GM12878 (cell line): ENCODE measurements at places on chromosomes 11 and 22. TPM values are rescaled to one million over a fixed set of nuclear protein-coding genes. Genes with fewer than 3 reads are reported as not detected.

- DNase-seq: no peak
Measured at GRCh38 chr11:123578778-123579481, 75.5 kb downstream of the SCN3B start.

DNA sequence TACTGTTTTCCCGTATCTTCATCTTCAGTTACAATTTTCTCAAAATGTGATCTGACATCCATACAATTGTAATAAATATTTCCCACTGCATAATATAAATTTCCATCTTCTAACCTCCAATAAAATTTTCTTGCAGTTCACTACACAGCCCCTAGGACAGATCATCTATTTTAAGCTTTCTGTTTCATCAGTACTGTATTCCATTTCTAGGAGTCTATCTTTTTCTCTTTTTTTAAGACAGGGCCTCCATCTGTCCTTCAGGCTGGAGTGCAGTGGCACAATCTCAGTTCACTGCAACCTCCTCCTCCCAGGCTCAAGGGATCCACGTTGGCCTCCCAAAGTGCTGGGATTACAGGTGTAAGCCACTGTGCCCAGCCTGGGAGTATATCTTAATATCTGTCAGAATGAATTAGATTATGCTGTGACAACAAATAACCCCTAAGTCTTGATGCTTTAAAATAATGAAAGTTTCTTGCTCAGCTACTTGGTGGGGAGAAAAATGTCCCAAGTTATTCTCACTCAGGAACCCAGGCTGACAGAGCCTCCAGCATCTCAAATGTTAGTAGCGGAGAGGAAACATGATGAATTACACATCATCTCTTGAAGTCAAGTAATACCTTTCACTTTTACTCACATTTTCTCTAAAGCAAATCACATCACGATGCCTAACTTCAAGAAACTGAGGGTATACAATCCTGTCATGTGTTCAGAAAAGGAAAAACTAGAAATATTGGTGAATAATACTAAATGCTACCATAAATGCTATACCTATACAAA is 92.2 kb downstream of the BUD13 start:
- DNase-seq: no peak

CCDC87 gene
- total RNA-seq: 0.08 and 0.13 TPM in 2 replicates

NXPE4 gene
- not detected in 2 replicates for total RNA-seq

- no peak for DNase-seq
Measured at GRCh38 chr11:26188554-26188953, 143.4 kb upstream of the ANO3 start.

ZW10 gene
- total RNA-seq: 14.4 and 14.7 TPM in 2 replicates

DNA sequence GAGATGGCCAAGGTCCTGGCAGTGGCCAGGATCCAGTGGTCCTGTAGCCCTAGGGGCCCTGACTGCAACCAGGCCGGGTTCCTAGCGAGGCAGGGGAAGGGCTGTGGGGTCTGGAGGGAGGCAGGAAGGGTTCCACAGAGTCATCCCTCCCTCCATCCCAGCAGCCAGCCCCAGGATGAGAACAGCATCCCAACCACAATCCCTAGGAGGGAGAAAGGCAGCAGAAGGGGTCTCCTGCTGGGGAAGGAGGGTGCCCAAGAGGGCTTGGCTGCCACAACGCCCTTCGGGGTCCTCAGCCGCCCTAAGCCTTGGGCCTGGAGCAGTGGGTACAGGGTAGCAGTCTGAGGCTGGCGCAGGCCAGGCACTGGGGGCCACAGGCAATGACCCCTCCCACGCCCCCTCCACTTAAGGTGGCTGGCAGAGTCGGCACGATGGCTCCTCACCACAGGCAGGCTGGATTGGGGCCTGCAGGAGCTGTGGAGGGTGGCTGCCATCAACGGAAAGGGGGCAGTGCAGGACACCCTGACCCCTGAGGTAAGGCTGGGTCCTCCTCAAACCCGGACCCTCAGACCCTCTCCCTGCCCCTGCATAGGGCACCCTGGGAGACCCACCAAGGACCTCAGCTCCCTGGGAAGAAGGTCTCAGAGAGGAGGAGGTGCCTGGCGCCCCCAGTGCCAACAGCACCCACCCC is 7.2 kb downstream of the SLC22A12 start:
- DNase-seq: no peak

GRCh38 chr11:65861533-65862183 is 1.4 kb downstream of the MUS81 start:
- no peak for DNase-seq

DGAT2 gene
- total RNA-seq: 19.5 and 21.0 TPM in 2 replicates

SF3A1 gene
- total RNA-seq: 222 and 239 TPM in 2 replicates

CHCHD10 gene
- total RNA-seq: 237 and 241 TPM in 2 replicates

MAPK12 gene
- total RNA-seq: 34.0 and 38.9 TPM in 2 replicates

PRR5L gene
- 0.58 and 1.5 TPM in 2 replicates for total RNA-seq

DNA sequence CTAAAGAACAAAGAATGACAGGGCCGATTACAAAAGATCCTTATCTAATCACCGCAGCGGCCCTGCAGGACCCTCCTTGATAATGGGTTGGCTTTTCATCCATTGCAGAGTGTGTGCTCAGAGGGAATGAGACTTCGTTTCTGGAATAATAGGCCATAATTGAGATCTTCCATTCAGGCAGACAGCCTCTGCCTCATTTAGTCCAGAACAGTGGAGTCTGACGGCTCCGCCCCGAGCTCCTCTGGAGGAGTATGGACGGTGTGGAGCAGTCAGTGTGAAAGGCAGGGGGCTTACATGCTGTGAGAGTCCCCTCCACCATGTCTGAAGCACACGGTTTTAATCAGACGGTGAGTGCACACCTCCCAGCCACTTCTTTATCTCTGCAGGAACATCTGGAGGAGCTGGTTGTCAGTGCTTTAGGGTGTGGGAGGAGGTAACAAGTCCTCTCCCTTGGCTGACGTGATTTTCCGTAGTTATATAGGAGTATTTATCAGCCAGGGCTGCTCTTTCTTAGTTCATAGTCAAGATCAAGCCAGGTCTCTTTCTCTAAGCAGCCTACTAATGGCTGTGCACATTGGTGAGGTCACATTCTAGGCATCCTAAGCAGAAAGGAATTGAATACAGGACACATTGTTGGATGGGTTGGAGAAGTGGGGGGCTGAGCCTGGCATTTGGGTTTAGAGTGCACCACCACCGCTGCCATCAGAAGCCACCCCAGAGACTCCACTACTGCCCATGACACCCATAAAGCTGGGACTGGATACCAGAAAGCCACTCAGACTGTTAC is 1477.9 kb downstream of the TBC1D22A start:
- no peak for DNase-seq

- DNase-seq: no peak
Measured at GRCh38 chr22:47331750-47332149, 569.3 kb downstream of the TBC1D22A start.

BDNF gene
- 0.05 and 0.08 TPM in 2 replicates for total RNA-seq

- no peak for DNase-seq
Measured at GRCh38 chr11:108235192-108235591, 12.3 kb downstream of the ATM start.

ISX gene
- 0.21 and 0.45 TPM in 2 replicates for total RNA-seq

- no peak for DNase-seq
Measured at GRCh38 chr11:132258875-132259274, 888.5 kb downstream of the NTM start.

- DNase-seq: no peak
Measured at GRCh38 chr11:74444173-74444826, 23.0 kb downstream of the KCNE3 start.

GRCh38 chr11:34639545-34639944 is 18.7 kb downstream of the EHF start:
- no peak for DNase-seq

ABTB2 gene
- 1.6 and 2.1 TPM in 2 replicates for total RNA-seq

CDC42EP1 gene
- total RNA-seq: 0.19 and 0.33 TPM in 2 replicates

GLB1L3 gene
- 1.3 and 1.9 TPM in 2 replicates for total RNA-seq

PRRG4 gene
- total RNA-seq: 2.1 and 2.7 TPM in 2 replicates

VSIG10L2 gene
- not detected in 2 replicates for total RNA-seq
